Activated effector memory CD4-positive, alpha-beta T cell treated with Interleukin-2 at 50 U/mL for 16 hours (primary cell): ENCODE measurements at places on chromosomes 12 and 14.

GRCh38 chr12:32264961-32265360 is 134.4 kb upstream of the FGD4 start:
- no peak for DNase-seq

GRCh38 chr14:90678420-90678819 is 137.8 kb downstream of the TTC7B start:
- no peak for DNase-seq

- DNase-seq: no peak
Observed at GRCh38 chr14:30528119-30528518, 30.8 kb upstream of the G2E3 start.

- no peak for DNase-seq
Observed at GRCh38 chr14:69547701-69548348, 26.8 kb downstream of the CCDC177 start.

GRCh38 chr14:73466861-73467260 is 8.5 kb upstream of the NUMB start:
- no peak for DNase-seq

DNA sequence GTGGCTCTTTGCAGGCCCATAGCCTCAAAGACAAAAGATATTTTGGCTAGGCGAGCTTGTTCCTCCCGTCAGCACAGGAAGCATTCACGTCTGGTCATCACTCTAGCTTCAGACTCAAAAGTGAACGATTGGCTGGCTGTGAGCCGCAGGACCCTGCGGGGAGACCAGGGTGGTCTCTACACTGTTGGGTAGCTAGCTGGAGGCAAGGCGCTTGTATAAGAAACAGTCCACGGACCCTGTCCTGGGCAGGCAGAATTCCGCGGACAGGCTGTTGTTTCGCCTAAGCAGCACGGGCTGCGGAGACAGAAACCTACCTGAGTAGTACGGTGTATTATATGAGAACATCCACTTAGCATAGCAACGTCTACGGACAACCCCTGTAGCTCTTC is 29.6 kb downstream of the WBP11 start:
- no peak for DNase-seq
